ENCODE measurements at places on chromosomes 12 and 14.
A peak's percentile ranks its signal among the peaks of the same experiment; 100 is the strongest.

- DNase-seq = peak; percentile 9
Observed at GRCh38 chr14:56666716-56667115, 87.1 kb downstream of the TMEM260 start.

DNA sequence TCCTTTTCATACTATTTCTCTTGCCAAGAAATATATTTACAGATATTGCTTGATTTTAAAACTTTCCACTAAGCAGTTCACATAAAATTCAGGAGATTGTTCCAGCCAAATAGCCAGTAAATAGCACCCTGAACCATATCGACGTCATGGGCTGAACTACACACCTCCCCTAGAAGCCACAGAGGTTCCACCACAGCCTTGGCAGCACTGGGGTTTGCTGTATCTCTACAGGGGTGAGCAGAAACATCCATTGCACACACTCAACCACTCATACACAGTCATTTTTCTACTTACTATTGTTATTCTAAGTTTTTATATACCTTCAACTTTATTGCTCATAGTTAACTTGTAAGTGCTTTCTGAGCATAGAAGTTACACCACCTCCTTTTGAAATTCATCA lies 8.1 kb upstream of the EIF2S3B start:
- DNase-seq = no peak

DNA sequence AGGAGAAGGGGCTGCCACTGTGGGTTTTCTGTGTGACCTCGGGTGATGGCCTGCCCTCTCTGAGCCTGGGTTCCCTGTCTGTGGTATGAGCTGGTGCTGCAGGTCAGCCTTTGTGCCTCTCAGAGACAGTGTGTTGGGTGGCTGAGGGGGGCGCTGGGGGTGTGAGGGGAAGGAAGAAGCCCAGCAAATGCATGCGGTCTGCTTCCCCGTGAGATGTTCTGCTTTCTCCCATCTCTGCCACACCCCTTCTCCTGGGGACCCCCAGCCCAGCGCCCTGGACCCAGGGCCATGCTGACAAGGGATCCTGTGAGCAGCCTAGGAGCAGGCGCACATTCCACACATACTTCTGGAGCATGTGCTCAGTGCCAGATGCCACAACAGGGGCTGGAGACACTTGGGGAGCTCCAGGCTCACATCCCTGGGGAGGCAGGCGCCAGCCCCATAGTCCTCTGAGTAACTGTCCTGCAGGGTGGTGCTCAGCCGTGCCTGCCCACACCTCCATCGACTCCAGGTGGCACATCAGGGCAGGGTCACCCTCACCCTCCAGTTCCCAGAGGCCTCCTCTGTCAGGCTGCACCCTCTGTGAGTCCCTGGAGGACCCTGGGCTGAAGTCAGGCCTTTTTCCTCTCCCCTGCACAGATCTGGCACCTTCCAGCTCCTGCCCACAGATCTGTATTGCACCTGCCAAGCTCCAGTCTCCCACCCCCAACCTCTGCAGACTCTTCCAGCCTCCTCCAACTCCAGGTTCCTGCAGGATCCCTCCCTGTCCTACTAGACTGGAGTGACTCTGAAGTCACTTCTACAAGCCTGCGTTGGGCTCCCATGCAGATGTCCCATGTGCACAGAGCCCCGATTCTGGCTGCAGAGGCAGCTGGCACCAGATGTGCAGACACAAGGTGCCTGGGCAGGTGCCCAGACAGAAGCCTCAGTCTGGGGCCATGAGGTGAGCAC lies 205.6 kb downstream of the KIF26A start:
- DNase-seq = no peak

DNA sequence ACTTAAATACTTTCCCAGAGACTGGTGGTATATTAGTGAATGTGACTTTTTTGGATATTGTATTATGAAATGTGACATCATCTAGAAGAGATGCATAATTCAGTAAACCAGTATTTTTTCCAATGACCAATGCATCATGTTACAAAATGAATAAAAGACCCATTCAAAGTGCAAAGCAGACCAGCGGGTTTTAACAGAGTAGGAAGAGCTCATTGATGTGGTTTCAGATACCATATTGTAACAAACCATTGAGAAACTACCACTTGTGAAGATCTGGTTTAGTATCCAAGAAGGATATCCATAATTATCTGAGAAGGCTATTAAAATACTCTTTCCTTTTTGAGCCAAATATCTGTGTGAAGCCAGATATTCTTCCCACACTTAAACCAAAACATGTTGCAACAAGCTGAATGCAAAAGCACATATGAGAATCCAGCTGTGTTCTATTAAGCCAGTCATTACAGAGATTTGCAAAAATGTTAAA lies 47.7 kb downstream of the MVK start:
- DNase-seq = no peak

GRCh38 chr14:89267163-89267562 lies 149.9 kb downstream of the FOXN3 start:
- no peak for DNase-seq

DNA sequence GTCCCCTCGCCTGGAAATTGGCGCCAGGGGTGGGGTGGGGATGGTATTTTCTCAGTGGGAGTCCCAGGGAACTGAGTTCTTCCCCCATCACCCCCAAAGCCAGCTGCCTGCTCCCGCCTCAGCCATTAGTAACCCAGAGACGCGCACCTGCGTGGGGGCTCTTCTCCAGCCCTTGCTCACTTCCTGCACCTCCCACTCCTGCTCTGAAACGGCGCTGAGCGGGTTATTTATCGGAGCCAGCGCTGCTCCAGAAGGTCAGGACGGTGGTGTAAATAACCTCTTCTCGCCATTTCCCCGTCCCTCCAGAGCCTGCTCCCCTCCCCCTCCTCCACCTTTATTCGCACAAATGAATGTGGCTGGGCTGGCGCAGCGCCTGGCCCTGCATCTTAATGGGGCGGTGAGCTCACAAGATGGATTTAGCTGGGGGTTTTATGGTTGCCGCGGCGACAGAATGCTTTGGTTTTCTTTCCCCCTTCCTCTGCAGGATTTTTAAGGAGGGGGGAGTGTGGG lies 12.2 kb downstream of the GPR84 start:
- DNase-seq = no peak

- no peak for DNase-seq
Observed at GRCh38 chr14:34018564-34019244, 67.8 kb upstream of the EGLN3 start.

DNA sequence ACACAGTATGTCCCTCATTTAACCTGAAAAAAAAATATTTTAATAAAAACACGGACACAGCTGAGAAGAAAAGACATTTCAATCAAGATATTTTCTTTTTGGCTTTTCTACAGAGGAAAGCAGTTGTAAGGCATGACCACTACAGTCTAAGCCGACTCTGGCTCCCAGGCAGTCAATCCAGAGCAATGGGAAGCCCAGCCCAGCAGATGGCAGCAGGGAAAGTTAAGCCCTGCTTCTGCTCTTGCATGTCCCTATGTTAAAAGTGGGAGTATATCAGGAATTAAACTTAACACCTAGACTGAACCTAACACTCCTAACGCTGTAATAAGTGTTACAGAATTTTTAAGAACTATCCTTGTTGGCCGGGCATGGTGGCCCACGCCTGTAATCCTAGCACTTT lies 19.5 kb upstream of the HAL start:
- no peak for DNase-seq

DNA sequence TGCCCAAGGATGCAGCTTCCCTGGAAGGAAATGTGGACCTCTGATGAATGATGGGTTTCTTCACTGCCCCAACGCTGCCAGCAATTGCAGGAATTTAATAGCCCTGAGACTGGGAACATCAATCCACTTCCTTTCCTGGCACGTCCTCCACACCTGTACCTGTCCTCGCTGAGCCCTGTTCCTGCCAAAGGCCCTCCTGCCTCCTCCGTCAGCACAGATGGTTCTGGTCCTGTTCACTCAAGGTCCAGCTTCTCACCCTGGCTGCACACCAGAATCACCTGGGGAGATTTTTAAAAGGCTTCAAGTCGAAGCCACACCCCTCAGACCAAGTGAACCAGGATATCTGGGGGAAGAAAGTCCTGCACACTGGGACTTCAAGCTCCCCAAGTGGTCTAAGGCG lies 38.4 kb upstream of the TMEM132C start:
- DNase-seq = no peak

DNA sequence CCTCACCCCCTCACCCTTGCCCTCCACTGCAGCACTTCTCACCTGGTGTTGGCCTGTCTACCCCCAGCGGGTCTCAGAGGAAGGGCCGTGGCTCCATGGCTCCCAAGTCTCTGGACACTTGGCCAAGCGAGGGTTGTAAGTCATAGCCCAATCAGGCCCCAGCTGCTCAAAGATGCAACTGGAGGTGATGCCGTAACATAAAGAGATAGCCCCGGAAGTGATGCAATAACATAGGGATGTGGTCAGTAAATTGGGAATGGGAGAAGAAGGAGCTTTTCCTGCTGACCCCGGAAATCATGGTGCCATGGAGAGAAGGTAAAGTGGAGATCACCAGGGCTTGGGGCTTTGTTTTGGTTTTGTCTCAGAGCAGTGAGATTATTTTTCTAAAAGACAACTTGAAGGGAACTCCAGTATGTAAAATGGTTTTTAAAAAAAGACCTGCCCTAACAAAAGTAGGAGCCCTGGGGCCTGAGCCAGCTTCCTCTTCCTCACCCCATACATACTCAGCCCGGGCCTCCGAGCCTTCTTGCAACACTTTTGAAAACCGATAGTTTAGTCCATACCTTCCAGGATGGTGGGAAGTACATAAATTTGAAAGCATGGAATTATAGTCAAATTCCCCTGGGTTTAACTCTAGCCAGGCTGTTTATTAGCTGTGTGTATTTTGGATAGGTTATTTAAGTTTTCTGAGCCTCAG lies 212.5 kb downstream of the CRADD start:
- no peak for DNase-seq

- no peak for DNase-seq
Observed at GRCh38 chr12:109289551-109289950, 19.5 kb downstream of the FOXN4 start.

DNA sequence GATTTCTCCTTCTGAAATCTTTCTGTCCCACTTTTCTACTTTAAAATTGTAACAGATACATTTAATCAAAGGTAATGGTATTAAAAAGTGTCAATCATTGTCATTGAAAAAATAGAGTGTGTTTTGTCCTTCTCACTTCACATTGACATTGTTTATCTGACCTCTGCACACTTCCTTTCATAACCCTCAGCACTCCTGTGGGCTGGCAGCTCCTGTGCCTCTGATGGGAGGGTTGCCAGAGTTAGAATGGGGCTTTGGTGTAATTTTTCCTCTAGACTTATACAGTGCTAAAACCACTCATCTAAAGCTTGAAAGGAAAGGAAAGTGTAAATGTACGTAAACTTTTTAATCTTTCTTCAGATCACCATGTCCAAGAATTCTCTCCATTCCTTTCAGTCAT lies 23.7 kb downstream of the KCNA1 start:
- no peak for DNase-seq

GRCh38 chr12:131965073-131965472 lies 15.3 kb downstream of the EP400 start:
- no peak for DNase-seq

GRCh38 chr12:53733051-53733806 lies 6.0 kb upstream of the CALCOCO1 start:
- DNase-seq = no peak
